Activated T-helper 1 cell treated with anti-CD3 and anti-CD28 coated beads, Interleukin-2, amount 50 U/mL, for 16 hours (primary cell): ENCODE measurements at places on chromosomes 4 and X.

DNA sequence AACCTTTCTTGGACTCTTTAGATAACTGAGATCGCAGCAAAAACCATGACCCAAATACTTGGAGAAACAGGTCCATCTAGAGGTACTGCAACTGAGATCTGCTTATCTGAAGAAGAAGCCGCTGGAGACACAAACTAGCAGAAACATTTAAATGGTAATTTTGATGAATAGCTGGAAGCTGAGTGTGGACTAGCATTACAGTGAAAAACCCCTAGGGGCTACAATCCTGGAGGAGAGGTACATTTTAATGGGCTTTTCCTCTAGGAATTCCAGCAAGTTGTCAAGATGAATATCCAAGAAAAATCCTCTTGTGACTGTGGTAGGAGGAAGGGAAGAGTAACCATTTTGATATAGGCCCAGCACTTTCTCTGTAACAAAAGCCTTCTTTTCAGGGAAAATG is 592.5 kb upstream of the GRIA3 start:
- DNase-seq = no peak

GRCh38 chrX:154305541-154306205 is 10.1 kb downstream of the TKTL1 start:
- no peak for DNase-seq

GRCh38 chr4:7160439-7160838 is 31.9 kb upstream of the SORCS2 start:
- DNase-seq = no peak

GRCh38 chr4:109332926-109333464 is 30.5 kb upstream of the COL25A1 start:
- DNase-seq = no peak

- no peak for DNase-seq
These were observed 45.1 kb downstream of the NR3C2 start for GRCh38 chr4:148396986-148397673.

DNA sequence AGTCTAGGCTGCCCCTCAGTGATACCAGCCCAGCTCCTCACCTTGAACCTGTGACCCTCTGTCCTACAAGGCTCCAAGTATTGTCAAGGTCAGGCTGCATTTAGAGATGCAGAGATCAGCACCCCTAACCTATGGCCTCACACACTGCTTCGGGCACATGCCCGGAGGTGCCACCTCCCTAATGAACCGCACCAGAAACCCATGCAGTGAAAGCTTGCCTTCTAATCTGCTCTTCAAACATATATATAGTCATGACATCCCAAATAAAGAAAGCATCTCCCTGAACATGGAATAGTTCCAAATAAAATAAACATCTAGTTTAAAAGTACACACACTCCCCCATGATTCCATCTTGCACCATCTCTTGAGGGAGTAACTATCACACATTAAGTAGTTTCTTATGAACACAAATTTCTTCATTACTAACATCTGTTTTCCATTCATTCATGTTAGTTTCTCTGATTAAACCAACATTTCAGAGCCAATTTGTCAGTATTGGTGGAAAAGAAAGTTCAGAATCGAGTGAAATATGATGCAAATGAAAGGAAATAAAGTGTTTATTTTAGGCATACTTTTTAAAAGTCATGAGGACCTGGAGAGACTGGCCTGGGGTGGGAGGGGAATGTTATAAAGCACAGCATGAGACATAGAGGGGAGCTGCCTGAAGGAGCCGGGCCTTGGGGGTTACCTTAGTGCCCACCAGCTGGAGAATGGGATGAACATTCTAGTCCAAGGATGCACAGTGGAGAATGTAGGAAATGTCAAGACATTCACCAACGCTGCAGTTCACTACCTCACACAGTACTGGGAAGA is 19.2 kb downstream of the CC2D2A start:
- DNase-seq = no peak

- DNase-seq = no peak
These were observed 46.8 kb downstream of the UGT2A3 start for GRCh38 chr4:68904786-68905185.

GRCh38 chrX:44899946-44900345 is 27.0 kb downstream of the KDM6A start:
- DNase-seq = no peak

- no peak for DNase-seq
These were observed 24.5 kb downstream of the FLNA start for GRCh38 chrX:154349979-154350378.

DNA sequence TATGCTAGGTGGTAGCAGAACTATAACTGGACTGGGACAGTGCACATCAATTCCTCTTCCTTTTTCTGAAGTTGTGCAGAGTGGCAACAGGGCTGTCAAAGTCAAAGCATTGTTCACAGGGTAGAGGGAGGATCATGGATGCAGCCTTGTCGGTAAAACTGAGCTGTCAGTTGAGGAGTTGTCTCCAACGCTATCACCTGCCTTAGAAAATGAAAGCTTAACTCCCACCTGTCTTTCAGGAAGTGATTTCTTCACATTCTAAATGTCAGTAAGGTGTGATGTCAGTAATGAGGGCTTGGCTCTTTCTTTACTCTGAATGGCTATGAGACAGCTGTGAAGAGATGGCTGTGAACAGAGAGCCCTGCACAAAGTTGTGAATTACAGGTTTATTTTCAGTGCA is 66.4 kb upstream of the BANK1 start:
- DNase-seq = no peak

DNA sequence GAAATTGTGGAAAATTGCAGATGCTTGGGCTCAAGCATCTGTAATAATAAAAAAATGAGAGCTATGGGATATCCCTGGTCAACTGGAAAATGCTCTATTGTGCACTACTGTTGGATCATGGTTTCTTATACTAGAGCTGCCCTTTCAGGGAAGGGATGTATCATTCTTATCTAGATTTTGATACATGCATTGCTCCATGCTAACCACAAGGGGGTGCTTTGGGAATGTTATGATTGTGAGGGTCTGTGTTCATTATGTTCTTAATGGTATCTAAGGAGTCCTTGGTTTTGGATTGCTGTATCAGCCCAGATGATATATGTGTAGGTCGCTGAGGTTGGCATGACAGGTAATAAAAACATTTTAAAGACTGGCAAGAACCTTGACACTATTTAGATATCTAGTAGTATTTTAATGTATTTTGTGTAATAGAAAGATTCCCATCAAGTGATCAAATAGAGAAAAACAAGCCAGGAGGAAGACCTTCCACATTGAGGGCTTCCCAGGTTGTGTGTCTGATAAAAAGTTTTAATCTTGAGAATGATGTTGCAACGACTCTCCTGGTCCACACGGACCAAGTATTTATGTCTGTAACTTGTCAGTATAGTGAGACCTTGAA is 49.2 kb upstream of the TLR2 start:
- no peak for DNase-seq

GRCh38 chrX:109187473-109188168 is 294.3 kb downstream of the GUCY2F start:
- no peak for DNase-seq

- DNase-seq = no peak
These were observed 339 bp downstream of the TBC1D9 start for GRCh38 chr4:140755774-140756318.

DNA sequence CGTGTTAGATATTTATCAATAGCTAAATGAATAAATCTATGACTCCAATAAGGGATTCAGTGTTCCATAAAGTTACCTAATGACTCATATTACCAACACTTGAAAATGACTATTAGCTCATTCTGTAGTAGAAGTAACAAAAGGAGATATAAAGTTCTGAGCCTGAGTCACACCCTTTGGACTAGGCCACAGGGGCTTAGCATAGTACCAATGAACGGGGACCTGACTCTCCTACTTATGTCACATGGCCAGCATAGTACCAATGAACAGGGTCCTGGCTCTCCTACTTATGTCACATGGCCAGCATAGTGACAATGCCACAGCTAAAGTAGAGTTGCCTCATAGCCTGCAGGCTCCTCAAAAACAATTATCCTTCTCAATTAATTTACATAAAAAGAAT is 43.7 kb downstream of the MAGEB16 start:
- DNase-seq = no peak

GRCh38 chr4:150739591-150739990 is 157.6 kb downstream of the MAB21L2 start:
- no peak for DNase-seq

DNA sequence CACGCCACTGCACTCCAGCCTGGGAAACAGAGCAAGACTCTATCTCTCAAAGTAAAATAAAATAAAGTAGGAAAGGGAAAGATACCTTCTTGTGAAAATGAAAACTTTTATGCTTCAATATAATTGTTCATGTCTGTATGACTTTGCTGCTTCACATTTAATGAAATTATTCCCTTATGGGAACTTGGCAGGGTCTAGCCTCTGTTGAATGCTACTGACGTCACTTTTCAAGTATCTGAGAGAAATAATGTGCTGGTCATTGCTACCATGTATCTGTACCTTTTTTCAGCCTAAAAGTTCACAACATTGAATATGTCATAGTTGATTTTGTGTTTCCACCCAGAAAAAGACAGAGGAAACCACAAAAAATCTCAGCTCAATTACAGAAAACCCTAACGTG is 65.2 kb downstream of the PRDM5 start:
- DNase-seq = no peak

DNA sequence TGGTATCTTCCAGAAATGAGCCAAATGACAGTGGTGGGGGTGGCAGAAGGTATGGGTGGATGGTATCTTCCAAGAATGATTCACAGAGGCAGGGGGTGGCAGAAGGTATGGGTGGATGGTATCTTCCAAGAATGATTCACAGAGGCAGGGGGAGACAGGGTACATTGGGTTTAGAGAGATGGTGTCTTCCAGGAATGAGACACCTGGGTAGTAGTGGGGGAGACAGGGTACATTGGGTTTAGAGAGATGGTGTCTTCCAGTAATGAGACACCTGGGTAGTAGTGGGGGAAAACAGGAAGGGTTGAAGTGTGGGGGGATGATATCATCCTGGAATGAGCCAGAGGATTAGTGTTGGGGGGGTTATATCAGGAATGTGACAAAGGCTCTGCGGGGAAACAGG is 62.0 kb downstream of the MAOA start:
- no peak for DNase-seq

- DNase-seq = no peak
These were observed 247.1 kb upstream of the PITX2 start for GRCh38 chr4:110869862-110870572.

GRCh38 chrX:46561824-46562657 is 11.5 kb upstream of the CHST7 start:
- no peak for DNase-seq

DNA sequence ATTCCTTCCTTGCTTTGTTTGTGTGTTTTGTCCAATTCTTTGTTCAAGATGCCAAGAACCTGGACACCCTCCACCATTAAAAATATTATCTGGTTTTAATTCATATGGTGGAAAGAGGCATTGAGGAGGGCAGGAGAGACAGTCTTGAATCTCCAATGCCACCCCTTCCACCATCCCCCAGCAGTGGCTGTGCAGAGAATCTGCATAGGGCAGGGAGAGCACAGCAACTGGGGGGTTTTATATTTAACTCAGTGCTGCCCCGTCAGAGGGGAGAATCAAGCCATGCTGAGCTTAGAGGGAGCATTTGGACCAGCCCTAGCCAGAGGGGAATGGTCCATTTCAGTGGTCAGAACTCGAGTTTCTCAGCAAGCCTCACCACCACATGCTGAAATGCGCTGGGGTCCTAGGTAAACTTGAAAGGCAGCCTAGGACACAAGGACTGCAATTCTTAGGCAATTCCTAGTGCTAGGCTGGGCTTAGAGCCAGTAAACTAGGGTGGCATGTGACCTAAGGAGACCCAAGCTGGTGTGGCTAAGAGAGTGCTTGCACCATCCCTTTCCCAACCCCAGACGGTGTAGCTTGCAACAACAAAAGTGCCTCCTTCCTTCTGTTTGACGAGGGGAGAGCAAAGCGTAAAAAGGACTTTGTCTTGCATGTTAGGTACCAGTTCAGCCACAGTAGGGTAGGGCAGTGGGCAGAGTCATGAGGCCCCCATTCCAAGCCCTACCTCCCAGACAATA is 34.2 kb downstream of the CCDC158 start:
- DNase-seq = no peak

GRCh38 chrX:154730253-154730891 is 20.5 kb downstream of the GAB3 start:
- no peak for DNase-seq

DNA sequence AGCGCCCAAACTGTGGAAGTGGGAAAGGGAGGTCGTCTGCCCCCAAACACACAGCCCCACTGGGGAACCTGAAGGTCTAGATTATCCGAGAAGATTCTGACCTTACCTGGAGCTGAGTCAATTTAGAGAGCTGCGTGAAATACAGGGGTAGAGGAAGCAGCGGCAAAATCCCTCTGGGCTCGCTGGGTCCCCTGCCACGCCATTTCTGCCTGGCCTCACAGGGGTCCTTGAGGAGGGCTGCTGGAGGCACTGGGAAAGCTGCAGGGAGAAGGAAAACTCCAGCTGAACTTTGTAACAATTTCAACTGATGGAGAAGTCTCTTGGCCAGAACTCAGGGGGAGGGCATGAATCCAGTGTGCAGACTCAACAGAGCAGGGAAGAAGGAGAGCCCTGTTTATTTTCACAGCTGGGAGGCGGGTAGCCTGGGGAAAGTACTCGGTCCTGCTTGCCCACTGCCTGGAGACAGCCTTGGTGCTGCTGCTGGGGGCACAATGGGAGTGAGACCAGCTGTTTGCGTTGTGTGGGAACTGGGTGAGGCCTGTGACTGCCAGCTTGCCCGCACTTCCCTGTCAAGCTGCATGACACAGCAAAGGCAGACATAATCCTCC is 93.2 kb upstream of the MAPK10 start:
- no peak for DNase-seq

DNA sequence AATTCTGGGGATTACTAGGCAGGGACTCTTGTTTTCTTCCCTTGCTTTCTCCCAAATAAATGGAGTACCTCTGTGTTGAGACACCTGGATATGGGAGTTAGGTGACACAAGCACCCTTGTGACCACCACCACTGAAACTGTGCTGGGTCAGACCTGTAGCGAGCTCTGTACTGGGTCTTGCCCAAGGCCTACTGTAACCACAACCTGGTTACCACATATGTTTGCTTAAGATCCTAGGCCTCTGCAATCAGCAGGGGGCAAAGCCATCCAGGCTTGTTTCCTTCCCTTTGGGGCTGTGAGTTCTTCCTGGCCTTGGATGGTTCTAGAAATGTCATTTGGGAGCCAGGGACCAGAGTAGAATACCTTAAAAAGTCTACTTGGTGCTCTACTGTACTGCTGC is 49.4 kb downstream of the LPAR4 start:
- no peak for DNase-seq

DNA sequence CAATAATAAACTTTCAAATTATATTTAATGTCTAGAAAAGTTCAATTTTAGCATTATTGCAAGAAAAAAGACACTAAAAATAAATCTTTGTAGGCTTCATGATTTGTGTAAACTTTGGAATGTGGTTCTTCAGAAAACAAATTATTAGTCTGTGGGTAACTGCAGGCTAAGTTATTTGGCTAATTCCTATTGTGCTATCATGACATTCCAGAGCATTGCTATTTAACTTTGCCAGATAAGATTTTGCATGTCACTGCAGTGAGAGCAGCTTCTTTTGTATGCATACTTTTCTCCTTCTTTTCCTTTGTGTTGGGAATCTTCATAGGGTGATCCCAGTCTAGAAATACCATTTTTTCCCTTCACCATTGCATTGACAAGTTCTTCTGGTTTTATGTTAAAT is 130.0 kb downstream of the AWAT2 start:
- DNase-seq = no peak

- DNase-seq = no peak
These were observed 142.8 kb downstream of the NDST3 start for GRCh38 chr4:118177126-118177525.

- no peak for DNase-seq
These were observed 7.6 kb downstream of the MAD2L1 start for GRCh38 chr4:120059036-120059435.
